ENCODE measurements at places on chromosomes 11 and 22.
A peak's percentile ranks its signal among the peaks of the same experiment; 100 is the strongest.

- DNase-seq, result peak; percentile 28
Measured at GRCh38 chr11:14413307-14414069, 54.5 kb upstream of the RRAS2 start.

GRCh38 chr11:65947133-65947532 lies 1.9 kb downstream of the TSGA10IP start:
- DNase-seq, result no peak

- DNase-seq, result no peak
Measured at GRCh38 chr11:76676636-76677457, 6.3 kb upstream of the LRRC32 start.

DNA sequence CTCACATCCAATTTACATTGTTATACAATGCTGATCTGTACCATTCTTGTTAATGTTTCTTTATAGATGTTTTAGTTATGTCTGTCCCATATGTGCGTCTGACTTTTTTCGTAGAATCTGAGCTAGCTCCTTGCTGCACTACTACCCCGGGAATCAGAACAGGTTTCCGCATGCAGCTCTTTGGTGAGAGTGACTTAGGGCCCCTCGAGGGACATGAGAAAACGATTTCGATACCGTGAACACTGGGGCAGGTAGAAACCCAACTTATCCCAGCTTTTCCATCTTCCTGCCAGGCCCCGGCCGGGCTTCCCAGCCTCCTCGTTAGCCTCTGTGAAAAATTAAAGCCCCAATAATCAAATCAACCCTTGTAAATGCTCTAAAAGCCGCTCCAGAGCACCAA lies 23.4 kb upstream of the PKNOX2 start:
- DNase-seq, result no peak

DNA sequence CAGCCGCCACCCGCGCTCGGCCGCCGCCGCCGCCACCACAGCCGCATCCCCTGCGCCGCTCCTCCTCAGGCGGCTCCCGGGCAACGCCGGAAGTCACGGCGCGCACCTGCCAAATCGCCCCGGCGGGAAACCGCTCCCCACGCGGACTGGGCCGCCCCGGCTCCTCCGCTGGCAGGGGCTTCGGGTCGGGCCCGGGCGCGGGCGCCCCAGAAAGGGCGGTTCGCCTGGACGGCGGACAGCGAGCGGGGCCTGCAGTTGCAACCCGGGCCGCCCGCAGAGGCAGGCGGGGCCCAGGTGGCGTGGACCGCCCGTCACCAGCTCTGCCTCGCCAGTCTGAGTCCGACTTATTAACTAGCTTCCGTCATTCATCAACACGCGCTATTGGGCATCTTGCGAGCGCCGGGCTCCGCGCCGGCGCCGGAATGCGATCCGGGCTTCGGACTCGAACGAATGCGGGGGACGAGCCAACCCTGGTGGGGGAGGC lies at the start of gene HIRA:
HIRA (minus strand) TSS at position 85 of the 484 bp plus-strand sequence. CDS start 257 bp downstream, outside the sequence.
- peak; percentile 56 for DNase-seq

DNA sequence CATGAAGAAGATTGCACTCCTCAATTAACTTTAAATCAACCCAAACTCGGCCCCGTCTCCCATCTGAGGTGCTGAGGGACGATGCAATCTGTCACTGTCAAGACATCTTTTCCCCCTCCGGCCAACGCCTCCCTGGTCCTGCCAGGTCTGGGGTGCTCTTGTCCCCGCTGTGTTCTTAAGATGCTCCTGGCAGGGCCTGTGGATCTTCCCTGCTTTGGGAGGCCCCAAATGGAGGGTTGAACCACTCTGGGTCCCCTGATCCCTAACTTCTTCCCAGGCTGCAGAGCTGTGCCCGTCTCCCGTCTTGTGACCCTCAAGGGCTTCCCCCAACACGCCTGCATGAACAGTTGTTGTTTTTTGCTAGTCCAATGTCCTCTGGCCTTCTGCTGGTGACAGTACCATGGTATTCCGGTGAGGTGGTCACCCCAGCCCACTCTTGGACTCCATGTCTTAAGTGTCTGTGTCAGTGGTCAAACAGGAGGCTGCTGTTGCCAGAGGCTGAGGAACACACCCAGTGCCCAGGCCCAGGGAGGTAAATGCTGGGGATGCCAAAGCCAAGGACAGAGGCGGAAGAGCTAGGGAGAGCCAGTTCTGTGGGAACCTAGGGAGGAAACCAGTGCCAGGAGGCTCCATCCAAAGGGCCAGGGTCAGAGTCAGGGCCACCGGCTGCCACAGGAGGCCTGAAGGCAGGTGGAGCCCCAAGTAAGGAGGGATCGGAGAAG lies 70.6 kb upstream of the SHANK2 start:
- no peak for DNase-seq

DNA sequence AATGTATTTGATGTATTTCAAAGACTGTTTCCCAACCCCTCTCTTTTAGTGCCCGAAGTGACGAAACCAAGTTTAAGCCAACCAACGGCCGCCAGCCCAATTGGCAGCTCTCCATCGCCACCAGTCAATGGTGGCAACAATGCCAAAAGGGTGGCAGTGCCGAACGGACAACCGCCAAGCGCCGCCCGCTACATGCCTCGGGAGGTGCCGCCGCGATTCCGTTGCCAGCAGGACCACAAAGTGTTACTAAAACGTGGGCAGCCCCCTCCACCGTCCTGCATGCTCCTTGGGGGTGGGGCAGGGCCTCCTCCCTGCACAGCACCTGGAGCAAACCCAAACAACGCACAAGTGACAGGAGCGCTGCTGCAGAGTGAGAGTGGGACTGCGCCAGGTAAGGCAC lies 84.1 kb downstream of the TNRC6B start:
- no peak for DNase-seq

- no peak for DNase-seq
Measured at GRCh38 chr11:61090982-61091372, 11.3 kb upstream of the CD5 start.

DNA sequence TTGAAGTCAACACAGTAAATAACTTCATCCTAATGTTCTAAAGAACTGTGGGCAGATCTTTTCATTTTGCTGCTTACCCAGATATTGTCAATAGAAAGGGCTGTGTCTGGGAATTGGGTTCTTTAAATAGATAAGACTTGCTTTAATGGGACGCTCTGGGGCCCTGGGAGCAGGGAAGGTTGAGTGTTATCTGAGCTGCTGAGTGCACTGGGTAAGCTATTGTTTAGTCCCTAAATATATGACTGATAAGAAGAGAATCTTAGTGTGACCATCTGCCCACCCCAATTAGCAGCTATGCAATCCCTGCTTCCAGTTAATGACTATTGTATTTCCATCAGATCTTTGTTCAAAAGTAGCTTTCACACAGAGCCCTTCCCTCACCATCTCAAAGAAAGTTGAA lies 44.4 kb downstream of the ARHGAP42 start:
- no peak for DNase-seq

DNA sequence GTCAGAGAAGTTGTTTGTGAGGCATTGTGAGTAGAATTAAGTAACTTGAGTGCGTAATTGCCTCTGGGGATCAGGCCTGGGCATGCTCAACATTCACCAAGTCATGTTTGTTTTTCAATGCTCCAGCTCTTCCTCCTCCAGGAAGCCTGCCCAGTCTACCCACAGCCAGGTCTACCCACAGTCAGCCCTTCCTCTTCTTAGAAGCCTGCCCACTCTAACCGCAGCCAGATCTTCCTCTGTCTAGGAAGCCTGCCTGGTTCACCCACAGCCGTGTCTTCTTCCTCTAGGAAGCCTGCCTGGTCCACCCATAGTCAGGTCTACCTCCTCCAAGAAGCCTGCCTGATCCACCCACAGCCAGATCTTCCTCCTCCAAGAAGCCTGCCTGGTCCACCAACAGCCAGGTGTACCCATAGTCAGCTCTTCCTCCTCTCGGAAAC lies 25.0 kb downstream of the LRP5 start:
- no peak for DNase-seq

DNA sequence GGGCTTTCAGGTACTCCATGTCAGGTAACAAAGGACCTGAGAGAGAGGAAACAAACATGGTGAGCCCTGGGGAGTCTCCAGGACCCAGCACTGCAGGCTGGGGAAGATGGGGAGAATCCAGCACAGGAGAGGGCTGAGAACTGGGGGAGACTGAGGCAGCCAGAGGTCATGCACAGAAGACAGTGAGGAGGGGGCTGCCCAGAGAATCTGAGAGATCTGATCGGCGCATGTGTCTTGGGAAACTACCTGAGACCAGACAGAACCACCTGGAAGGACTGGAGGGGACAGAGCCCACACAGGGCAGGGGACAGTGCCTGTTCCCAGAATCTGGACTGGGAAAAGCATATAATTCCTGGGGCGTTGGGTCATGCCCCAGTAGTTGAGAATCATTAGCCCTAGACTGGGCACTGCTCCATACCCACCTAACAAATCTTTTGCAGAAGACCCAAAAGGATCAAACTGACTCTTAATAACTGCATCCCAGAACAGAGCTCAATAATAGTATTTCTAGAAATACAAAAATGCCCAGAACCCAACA lies 20.0 kb upstream of the COMT start:
- no peak for DNase-seq

GRCh38 chr11:66280428-66280827 lies 2.5 kb downstream of the CNIH2 start:
- DNase-seq, result no peak

DNA sequence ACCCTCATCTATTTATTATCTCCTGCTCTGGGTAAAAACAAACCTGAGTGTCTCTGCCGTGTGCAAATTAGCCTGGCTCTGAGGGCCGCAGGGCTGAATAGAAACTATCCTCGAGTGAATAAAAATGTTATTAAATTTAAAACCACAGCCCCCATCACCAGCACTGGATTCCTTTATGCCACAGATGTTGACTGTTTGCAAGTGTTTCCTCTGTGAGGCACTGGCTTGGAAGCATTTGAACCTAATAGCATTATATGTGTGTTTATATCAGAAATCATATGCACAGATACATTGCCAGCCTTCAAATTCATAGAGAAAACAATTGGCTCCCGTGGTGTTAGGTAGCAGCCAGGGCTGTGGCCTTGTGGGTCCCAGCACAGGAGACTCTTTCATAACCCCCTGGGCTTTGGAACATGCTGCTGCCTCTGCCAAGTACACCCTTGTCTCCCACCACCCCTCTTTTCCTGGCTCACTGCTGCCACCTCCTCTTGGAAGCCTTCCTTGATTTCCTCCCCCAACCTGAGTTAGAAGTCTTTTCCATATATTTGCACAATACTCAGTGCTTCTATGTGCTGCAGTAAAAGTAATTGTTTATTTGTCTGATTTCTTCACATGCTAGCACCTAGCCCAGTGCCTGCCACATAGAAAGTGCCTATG lies 294.4 kb downstream of the DDX10 start:
- no peak for DNase-seq

DNA sequence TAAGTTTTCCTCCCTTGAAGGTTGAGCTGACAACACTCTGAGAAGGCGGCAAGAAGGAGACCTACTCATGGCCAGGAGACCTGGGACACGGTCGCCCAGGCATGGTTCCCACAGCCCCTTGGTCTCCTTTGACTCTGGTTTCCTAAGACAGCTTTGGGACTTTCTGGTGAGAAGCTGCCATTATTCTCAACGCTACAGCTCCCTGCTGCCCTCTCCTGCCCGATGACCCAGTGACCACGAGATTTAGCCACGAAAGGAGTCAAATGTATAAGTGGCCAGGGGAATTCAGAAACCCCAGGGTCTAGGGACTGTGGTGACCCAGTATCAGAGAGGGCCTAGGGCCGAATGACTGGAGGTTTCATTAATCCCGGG lies 699 bp upstream of the SDF2L1 start:
- peak; percentile 43 for DNase-seq

DNA sequence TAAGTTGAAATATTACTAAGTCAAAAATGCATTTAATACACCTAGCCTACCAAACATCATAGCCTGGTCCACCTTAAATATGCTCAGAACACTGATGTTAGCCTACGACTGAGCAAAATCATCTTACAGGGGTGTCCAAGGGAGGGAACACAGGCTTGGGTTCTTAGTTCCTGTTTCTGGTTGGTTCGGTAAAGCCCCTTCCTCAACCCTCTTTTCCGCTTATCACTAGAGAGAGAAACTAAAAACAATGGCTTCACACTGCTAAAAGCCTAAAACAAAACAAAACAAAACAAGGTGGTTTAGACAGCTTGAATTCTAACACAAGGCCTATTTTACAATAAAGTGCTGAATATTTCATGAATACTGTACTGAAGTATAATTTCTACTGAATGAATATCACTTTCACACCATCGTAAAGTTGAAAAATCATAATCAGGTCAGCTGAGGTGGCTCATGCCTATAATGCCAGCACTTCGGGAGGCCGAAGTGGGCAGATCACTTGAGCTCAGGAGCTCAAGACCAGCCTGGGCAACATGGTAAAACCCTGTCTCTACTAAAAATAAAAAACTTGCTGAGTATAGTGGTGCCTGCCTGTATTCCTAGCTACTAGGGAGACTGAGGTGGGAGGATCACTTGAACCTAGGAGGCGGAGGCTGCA lies 118.0 kb downstream of the SIK3 start:
- peak; percentile 20 for DNase-seq

DNA sequence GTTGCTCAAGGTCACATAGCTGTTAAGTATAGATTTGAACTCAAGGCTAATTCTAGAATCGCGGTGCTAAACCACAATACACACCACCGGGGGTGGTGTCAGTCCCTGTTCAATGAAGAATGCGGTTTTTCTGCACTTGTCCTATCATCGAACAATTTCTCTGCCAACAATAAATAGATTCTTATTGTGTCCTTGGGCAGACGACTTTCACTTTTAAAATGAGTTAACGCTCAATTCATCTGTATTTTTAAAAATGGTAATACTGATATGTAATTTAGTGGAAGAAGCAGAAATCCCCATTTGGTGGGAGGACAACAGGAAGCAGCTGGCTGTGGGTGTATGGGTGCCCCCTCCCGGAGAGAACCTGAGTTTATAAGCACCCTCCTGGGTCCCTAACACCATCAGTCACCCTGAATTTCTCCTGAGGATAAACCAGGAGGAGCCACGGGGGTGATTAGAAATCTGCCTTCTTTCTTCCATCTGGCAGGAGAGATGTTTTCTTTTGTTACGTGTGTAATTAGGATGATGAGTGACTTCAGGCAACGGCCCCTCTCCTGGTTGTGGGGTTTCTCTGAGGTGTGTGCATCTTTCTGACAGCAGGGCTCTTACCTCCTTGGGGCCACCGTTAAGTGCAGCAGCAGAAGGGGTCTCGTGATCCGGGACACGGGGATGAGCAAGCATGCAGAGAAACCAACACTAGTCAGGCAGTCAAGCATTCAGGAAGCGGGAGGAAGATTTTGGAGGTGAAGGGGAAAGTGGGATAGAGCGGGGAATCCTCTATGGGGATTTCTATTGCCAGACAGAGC lies 87.7 kb downstream of the GRAMD1B start:
- DNase-seq, result no peak

All from RCC 7860 (cell line).